ENCODE measurements at places on chromosomes 3 and 15. TPM values are rescaled to one million over a fixed set of nuclear protein-coding genes. Genes with fewer than 3 reads are reported as not detected.

GRCh38 chr3:8979262-8979661 lies 16.0 kb upstream of the RAD18 start:
- no peak for DNase-seq

DNA sequence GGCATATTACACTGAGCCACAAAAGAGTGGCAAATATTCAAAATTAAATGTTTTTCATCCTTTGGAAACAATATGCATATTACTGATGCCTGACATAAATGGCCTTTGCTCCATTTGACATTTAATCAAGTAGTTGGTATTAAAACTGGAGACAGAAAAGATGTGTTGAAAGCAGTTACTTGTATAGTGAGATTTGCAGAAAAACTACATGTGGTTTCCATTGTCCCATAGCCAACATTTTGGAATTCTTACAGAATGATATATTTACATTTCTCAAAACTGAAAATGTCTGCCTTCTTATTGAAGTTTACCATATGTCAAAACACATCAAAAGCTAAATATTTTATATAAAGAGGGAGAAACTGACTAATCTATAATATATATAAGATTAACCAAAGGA lies 21.6 kb downstream of the SHOX2 start:
- DNase-seq, result no peak

DNA sequence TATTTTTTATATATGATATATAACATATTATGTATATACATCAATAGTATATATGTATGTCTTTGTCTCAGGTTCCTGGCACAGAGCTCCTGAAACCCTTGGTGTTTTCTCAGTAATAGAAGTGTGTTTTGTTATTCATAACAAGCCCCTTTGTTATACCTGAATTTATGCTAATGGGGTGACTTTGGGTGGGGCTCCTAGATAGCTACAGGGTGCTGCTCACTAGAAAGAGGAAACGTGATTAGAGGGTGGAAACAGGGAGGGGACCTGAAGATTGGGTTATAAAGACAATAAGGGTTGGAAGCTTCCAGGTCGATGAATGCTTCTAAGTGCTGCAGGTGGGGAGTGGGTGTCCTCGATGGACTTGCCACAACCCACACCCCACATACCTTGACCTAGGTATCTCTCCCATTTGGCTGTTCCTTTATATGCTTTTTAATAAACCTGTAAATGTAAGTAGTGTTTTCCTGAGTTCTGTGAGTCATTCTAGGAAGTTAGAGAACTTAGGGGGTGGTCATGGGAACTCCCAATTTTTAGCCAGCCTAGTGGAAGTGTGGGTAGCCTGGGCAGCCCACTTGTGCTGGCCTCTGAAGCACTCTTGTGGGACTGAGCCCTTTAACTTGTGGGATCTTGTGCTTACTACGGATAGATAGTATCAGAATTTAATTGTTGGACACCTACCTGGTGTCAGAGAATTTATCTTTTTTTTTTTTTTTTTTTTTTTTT lies 36.9 kb upstream of the C15orf39 start:
- no peak for DNase-seq

FANCI gene
- total RNA-seq, result 59.4 TPM

TRIM42 gene
- not detected for total RNA-seq

- DNase-seq, result no peak
Measured at GRCh38 chr3:9938966-9939365, 5.3 kb downstream of the CRELD1 start.

ZNF860 gene
- 0.59 TPM for total RNA-seq

GRCh38 chr3:154018100-154018696 lies 103.0 kb upstream of the ARHGEF26 start:
- no peak for DNase-seq

DNA sequence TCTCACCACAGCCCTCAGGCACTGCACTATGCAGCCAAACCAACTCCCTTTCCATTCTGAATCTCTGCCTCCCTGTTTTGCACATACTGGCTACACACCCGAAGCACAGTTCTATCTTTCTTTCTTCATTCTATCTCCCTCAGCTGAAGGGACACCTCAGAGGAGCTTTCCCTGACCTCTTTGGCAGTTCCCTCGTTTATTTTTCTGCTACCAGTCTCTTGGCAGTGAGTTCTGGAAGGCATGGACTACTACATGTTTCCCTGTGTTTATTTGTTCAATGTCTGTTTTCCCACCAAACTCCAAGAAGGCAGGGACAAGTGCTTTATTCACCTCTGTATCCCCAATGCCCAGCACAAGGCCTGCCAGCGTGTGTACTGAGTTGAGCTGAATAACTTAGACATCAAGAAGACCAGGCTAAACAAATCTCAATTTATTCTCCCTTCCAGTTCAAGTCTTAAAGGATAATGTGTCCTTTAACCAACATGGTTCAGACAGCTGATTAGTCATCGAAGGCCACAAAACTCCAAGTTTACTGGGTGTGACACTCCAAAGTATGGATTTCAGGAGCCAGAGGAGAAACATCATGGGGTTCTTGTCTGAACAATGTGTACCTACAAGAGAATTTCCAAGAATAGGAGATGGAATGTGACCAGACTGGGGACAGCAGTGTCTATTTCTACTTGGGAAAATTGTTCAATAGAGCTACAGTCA lies 260.1 kb upstream of the CTNNB1 start:
- DNase-seq, result peak; percentile 46

DNA sequence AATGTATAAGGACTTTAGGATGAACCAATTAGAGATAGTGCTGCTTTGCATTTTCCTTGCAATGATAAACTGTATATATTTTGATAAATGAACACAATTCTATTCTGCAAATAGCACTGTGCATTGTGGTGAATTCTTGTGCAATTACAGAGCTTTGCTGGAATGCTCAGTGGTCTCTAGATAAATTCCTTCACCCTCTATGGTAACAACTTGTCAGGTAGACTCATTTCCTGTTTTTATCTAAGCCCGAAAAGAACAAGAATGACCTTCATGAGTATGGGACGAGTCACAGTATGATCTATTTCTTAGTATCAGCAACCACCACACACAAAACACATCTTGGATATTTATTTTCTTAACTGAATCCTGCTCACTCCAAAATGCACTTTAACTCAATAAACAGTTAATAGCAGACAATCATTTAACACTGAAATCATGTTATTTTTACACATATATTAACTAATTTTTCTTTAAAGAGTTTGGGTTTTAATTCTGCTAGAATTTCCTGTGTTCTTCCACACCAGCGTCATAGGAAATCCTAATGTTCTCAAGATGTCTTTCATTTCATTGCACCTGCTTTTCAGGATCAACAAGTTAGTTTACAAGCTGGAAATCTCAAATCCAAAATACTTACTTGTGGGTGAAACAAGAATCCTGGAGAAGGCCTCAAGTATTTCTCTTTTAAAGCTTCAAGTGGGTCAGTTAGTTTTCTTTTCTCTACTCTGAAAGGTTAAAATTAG lies 551.2 kb downstream of the MECOM start:
- peak; percentile 66 for DNase-seq

GRCh38 chr15:87924433-87924832 lies 332.1 kb downstream of the NTRK3 start:
- no peak for DNase-seq
